ENCODE measurements at places on chromosomes 11 and 22. TPM values are rescaled to one million over a fixed set of nuclear protein-coding genes. Genes with fewer than 3 reads are reported as not detected.

The KCNJ11 gene
- total RNA-seq, result 1.1 TPM

The GGT1 gene
- 11.3 TPM for total RNA-seq

The SLC43A3 gene
- 15.4 TPM for total RNA-seq

The ZNF214 gene
- 0.26 TPM for total RNA-seq

The GLYATL2 gene
- under 0.01 TPM for total RNA-seq

The KCTD14 gene
- total RNA-seq, result 0.11 TPM

The NXPE2 gene
- total RNA-seq, result not detected

The DDTL gene
- total RNA-seq, result 4.7 TPM

The OR5AP2 gene
- total RNA-seq, result not detected

The CDON gene
- total RNA-seq, result 1.8 TPM

The MPZL3 gene
- 1.2 TPM for total RNA-seq

The FZD4 gene
- total RNA-seq, result 149 TPM

The MYO7A gene
- 17.3 TPM for total RNA-seq

The RASSF10 gene
- total RNA-seq, result 4.6 TPM

The KRTAP5-1 gene
- not detected for total RNA-seq

The STK33 gene
- 1.4 TPM for total RNA-seq

The UPB1 gene
- 0.09 TPM for total RNA-seq

The CASP5 gene
- total RNA-seq, result not detected

The SCUBE1 gene
- 1.8 TPM for total RNA-seq

The SLC17A6 gene
- total RNA-seq, result not detected

The IMMP1L gene
- 9.1 TPM for total RNA-seq

The GCAT gene
- 11.9 TPM for total RNA-seq

The CHST1 gene
- 0.65 TPM for total RNA-seq

The NXPE1 gene
- not detected for total RNA-seq

The PAMR1 gene
- total RNA-seq, result 1.4 TPM

The CRYBB3 gene
- 0.17 TPM for total RNA-seq

The GNAZ gene
- total RNA-seq, result 0.22 TPM

The TMPRSS13 gene
- not detected for total RNA-seq

The PICALM gene
- 169 TPM for total RNA-seq

The MTA2 gene
- total RNA-seq, result 170 TPM

The ALDH3B2 gene
- not detected for total RNA-seq

The TMPRSS5 gene
- 0.26 TPM for total RNA-seq

The APOA1 gene
- total RNA-seq, result not detected

The RIBC2 gene
- 0.11 TPM for total RNA-seq
